Lung microvascular endothelial cell (primary cell): ENCODE measurements at places on chromosomes 2 and 18. TPM values are rescaled to one million over a fixed set of nuclear protein-coding genes. Genes with fewer than 3 reads are reported as not detected.

MARCO gene
- not detected in 2 replicates for total RNA-seq

ZNF532 gene
- 26.4 and 42.7 TPM in 2 replicates for total RNA-seq

ERFE gene
- total RNA-seq: under 0.01 TPM in 1 of 2 replicates, not detected in the other

NABP1 gene
- total RNA-seq: 11.3 and 11.8 TPM in 2 replicates

FEV gene
- not detected in 2 replicates for total RNA-seq

XIRP2 gene
- total RNA-seq: not detected in 2 replicates

GALR1 gene
- total RNA-seq: not detected in 2 replicates

EDAR gene
- total RNA-seq: not detected in 2 replicates

ANKAR gene
- 4.1 and 9.1 TPM in 2 replicates for total RNA-seq

ASIC4 gene
- total RNA-seq: not detected in 2 replicates

TFPI gene
- total RNA-seq: 814 and 1,922 TPM in 2 replicates

CCDC85A gene
- 1.4 and 2.6 TPM in 2 replicates for total RNA-seq

SKOR2 gene
- not detected in 2 replicates for total RNA-seq
